DMS 273 treated with DMSO at 0.1 percent for 48 hours (cell line): ENCODE measurements at places on chromosomes 16 and 17.
A peak's percentile ranks its signal among the peaks of the same experiment; 100 is the strongest.

GRCh38 chr16:51762081-51762996, 611.3 kb upstream of the SALL1 start:
- DNase-seq: peak; percentile 80

DNA sequence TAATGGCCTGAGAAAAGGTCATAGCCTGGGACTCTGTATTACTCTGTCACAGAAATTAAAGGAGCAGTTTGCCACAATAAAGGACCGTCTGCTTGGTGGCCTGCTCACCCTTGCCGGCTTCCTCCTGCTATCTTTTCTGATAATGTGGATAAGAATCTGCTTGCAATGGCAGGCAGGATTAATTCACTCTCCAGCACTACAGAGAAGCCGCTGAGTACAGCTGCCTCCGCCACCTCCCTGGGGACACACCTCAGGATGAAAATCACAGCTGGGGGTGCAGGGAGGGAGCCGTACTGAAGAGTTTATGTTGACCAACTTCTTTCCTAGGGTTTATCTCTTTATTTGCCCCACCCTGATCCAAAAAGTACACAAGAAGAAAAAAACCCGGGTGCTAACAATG, 245.9 kb upstream of the RPL38 start:
- DNase-seq: no peak

GRCh38 chr17:27418366-27418615, 38.0 kb upstream of the KSR1 start:
- DNase-seq: no peak

DNA sequence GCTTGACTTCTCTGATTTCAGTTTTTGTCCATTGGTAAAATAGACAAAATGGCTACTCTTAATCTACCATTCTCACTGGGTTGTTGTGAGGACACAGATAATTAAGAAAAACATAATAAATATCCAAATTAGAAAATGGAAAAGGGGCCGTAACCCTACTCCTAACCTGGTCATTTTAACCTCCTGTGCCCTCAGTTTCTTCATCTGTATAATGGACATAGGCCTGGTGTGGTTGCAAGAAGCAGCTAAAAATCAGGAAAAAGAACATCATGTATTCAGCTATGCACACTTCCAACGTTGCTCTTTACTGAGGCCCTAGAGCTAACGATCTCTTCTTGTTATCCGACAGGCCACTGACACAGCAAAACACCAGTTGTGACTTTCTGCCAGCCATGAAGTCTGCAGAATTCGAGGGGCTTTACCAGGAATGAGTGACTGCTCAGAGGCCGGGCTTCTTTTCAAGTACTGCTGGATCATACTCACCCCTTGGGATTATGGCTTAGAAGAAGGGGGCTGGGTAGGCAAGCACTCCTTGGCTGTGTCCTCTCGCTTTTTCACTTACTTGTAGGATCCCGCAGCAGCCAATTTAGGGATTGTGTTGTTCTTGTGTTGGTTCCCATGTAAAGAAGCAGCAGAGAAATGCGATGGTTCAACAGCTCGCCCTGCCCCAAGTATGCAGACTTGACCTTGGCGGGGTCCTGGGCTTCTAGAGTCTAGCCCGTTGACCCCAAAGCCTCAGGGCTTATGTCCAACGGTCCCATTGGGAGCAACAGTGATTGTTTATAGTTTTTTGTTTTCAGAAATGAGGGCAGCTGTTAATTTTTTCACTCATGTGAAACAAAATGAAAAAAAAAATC, 20.9 kb downstream of the LDAF1 start:
- no peak for DNase-seq

DNA sequence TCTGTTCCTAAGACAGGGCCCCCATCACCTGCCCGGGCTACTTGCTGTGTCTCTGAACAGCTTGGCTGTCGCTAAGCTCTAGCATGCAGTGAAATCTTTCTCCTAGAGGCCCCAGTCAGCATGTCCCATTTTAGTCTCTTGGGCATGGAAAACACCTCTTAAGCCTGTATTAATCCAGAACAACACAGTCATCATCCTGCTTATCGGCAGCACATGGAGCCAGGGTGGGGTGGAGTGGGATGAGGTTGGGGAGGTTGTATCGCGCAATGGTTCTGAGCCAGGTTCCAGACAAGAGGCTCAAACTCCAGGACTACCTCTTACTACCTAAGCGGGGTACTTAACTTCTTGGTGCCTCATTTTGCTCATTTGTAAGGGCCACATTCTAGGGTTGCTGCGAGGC, 7.8 kb downstream of the ST6GALNAC2 start:
- no peak for DNase-seq

GRCh38 chr17:50841949-50842354, 6.6 kb downstream of the WFIKKN2 start:
- no peak for DNase-seq

DNA sequence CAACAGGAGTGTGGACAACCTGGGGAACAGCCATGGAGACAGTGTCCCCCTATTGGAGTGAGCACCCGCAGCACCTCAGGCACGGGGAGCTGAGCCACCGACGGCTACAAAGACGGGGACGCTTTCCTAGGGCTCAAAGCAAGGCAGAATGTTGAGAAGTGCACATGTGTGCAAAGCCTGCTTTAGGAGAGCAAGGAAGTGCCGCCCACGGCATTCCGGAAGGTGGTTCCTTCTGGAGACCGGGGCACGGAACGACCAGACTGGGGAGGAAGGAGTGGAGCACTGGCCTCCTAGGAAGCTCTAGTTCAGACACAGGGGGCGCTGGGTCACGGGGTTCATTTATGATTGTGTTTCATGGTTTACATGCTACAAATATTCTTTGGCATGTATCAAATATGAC, 52.2 kb downstream of the TBC1D16 start:
- no peak for DNase-seq

DNA sequence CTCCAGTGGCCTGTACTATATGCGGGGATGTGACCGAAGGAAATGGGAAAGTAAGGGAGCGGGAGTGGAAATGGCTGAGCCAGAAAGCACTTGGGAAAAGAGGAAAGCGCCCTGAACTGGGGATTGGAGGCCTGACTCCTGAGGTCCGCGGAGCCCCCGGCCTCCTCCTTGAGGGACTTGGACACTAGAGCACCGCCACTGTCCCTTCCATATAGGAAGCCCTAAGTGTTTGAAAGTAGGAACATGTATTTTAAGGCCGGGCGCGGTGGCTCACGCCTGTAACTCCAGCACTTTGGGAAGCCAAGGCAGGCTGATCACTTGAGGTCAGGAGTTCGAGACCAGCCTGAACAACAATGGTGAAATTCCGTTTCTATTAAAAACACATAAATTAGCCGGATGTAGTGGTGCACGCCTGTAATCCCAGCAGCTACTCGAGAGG, 530 bp upstream of the ZDHHC7 start:
- no peak for DNase-seq

DNA sequence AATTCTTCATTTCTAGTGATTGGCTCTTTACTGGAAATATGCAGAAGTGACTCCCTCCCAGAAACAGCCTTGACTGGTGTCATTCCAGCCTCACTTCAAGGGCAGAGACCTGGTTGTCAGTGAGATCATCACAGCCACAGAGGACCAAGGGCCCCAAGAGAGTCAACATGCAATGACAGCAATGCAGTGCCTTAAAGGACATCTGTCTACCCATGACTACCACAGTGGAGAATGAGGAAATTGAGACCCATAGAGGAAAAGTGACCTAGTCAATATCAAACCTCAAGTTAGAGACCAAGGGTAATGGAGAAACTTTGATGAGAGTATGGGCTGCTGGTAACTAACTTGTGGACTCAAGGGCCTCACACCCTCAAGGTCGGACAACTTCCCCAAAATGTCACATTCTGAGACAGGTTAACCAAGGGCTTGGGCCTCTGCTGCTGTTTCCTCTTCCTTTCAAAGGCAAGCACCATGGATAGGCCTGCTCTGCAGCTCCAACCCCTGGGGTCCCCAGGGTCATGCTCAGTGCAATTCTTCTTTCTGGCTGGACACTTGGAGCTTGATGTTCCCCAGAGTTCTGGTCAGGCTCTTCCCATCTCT, 11.3 kb downstream of the NOG start:
- DNase-seq: no peak

DNA sequence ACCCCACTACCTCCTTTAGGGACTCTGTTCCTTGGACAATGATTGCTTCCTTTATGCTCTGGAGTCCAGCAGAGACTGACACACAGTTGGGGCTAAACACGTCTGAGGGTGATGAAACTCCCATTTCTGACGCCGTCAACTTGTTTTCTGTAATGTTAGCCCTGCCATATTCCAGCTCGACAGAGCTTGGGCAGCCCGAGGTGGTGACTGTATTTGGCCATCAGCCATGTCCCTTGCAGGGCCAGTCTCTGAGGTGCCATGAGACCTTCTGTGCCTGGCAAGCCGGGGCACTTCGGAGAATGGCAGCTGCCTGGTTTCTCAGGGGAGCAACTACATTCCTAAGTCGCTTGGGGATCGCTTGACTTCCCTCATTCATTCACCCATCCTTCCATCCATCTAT, 278.9 kb upstream of the TNRC6C start:
- no peak for DNase-seq

GRCh38 chr16:4395055-4395726, 21.2 kb downstream of the CORO7 start:
- no peak for DNase-seq

GRCh38 chr17:43994272-43995149, 9.9 kb upstream of the NAGS start:
- no peak for DNase-seq

GRCh38 chr16:2818272-2818876, 1.3 kb downstream of the PRSS21 start:
- no peak for DNase-seq

DNA sequence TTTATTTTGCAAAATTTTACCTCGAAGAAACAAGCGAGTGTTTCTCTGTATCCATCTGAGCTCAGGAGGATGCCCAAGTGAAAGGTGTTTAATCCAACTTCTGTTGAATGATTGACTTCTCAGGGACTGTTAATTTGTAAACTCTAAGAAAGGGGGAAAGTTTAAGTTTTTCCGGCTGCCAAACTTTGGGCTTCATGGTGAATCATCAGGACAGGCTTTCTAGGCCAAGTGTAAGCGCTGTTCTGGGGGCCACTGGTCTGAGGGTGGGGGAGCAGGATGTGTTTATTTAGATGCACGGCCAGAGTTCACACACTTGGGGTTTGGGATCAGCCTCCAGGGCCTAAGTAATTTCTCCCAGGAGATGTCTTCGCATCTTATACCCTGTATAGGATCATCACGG, 110.4 kb downstream of the PITPNC1 start:
- no peak for DNase-seq

GRCh38 chr16:23838485-23839142, 2.8 kb downstream of the PRKCB start:
- no peak for DNase-seq
